H1 (cell line): ENCODE measurements at places on chromosomes 3 and 15.
A peak's percentile ranks its signal among the peaks of the same experiment; 100 is the strongest.

GRCh38 chr3:50562861-50563260, 4.7 kb downstream of the C3orf18 start:
- DNase-seq, result no peak

- DNase-seq, result peak; percentile 79
Observed at GRCh38 chr3:6860954-6861624, at the start of gene GRM7. Gene GRM7 (plus strand): TSS chr3:6861115.

- no peak for DNase-seq
Observed at GRCh38 chr3:55235416-55235815, 251.7 kb downstream of the WNT5A start.

- no peak for DNase-seq
Observed at GRCh38 chr3:4988983-4989834, 10.0 kb downstream of the BHLHE40 start.

DNA sequence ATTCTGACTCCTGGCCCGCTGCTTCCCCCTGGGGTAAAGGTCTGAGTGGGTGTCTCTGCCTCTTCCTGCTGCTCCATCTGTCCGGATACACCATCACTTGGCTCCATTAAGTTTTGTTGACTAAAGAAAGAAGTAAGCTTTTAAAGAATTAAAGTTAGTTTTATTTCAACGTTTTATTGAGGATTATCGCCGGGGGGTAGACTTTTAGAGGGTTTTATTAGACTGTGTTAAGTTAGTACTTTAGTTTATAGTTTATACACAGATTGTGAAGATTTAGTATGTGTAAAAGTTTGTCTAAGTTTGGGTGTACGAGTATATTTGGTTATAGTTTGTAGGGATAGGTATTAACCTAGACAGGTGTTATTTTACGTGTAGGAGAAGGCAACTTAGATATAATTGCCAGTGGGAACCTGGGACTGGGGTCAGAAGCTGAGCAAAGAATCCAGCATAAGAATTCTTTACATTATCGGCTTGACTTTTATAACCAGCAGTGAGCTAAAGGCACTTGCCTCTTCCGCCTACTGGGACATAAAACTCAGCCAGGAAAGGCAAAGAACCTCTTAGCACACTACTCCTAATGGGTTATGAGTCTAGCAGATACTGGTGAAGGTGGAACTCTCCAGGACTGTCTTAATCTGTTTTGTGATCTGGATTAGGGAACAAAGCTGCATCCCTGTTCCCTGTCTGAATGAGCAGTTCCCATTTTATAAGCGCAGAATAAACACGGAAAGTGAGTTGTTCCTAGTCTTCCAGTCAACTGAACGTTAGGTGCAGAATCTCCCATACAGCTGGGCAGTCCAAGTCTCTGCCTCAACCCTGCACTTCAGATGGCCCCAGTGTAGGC, 131.3 kb downstream of the FAM43A start:
- DNase-seq, result no peak

- DNase-seq, result no peak
Observed at GRCh38 chr3:102078401-102078800, 229.1 kb downstream of the NFKBIZ start.

DNA sequence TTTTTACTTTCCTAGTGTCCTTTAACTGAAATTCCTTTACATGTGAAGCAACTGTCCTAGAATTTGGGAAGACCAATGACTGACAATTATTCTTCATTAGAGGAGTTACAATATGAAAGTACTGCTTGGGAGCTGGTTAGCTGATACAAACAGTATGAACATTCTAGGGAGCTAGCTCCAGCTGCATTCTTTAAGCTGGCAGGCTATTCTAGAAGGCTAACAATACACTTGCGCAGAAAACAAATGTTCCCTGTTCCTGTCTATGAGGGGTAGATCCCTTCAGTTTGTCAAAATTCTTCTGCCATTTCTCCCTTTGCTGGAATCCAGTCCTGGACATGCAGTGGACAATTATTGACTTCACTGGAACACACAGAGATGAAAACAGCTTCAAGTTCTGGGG, 60.2 kb upstream of the NANOGP8 start:
- no peak for DNase-seq

DNA sequence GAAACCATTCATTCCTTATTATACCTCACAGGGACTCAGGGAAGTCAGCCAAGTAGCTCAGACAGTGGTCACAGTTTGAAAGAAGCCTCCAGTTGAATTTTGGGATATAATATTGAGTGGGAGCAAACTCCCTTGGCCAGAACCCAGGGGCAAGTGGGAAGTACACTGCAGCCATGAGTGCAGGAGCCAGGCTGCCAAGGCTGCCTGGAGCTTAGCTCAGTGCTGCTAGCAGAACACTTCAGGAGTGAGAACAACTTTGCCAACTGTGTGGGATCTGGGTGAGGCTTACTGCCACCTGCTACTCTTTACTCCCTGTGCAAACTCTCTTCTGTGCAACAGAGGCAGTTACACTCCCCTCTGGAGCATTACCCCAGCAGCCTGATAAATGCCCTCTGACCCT, 4.6 kb downstream of the OR5K3 start:
- DNase-seq, result no peak

GRCh38 chr3:111592143-111592542, 3.0 kb downstream of the ZBED2 start:
- DNase-seq, result no peak

GRCh38 chr3:52313188-52313773, 2.8 kb upstream of the DNAH1 start:
- DNase-seq, result no peak

GRCh38 chr3:126847061-126847460, 135.9 kb upstream of the PLXNA1 start:
- no peak for DNase-seq

- no peak for DNase-seq
Observed at GRCh38 chr3:112644453-112644852, 3.5 kb upstream of the CCDC80 start.

- DNase-seq, result no peak
Observed at GRCh38 chr3:147407498-147408187, 1.3 kb upstream of the ZIC4 start.
